ENCODE measurements at places on chromosomes 7 and 10. TPM values are rescaled to one million over a fixed set of nuclear protein-coding genes. Genes with fewer than 3 reads are reported as not detected.
A peak's percentile ranks its signal among the peaks of the same experiment; 100 is the strongest.

DNA sequence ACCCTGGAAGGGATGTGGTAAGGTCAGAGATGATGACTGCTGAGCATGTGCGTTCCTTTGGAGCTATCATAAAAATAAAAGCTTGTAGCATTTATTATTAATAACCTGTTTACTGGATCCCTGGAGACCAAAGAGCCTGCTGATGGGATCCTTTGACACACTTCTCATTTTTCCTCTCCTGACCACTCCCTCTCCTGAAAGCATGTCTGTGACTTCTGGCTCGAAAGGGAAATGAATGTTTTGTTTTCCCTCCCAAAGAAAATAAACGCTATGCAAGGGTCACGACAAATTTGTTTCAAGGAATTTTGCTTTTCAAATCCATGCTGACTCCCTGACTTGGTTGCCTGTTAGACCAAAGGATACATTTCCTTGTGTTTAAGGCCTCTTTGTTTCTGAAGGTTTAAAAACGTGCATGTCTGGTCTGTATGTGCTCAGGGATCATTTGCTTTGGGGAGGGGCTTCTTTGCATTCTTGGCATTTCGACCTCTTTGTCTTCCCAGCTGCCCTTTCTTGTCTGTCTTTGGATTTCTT, 185.1 kb upstream of the AGK start:
- DNase-seq, result no peak

GRCh38 chr10:60943316-60944057, 498 bp downstream of the RHOBTB1 start:
- DNase-seq, result peak; percentile 93

FEZF1 gene
- not detected for polyA plus RNA-seq

- no peak for DNase-seq
Measured at GRCh38 chr10:17178006-17178405, 23.5 kb downstream of the TRDMT1 start.

GRCh38 chr10:53598914-53599313, 826.3 kb upstream of the MBL2 start:
- no peak for DNase-seq

DNA sequence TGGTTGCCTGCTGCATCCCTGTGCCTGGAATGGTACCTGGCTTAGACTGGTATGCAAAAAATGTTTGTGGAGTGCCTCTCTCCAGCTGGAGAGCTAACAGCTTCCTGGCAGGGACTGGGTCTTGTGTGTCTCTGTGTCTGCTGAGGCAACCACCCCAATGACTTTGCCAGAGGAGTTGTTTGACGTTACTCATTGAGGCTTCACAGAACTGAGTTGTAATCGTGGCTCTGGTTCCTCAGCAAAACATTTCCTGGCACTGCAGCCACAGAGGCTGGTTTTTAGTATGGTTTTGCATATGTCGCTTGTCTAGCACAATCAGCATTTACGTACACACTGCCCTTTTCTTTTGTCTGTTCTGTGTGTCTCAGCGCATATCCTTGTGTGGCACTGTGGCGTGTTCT, 7.5 kb downstream of the ZNF282 start:
- peak; percentile 57 for DNase-seq

UPK3BL2 gene
- polyA plus RNA-seq, result 8.6 TPM

KNDC1 gene
- 35.8 TPM for polyA plus RNA-seq

CALN1 gene
- 20.6 TPM for polyA plus RNA-seq

DNA sequence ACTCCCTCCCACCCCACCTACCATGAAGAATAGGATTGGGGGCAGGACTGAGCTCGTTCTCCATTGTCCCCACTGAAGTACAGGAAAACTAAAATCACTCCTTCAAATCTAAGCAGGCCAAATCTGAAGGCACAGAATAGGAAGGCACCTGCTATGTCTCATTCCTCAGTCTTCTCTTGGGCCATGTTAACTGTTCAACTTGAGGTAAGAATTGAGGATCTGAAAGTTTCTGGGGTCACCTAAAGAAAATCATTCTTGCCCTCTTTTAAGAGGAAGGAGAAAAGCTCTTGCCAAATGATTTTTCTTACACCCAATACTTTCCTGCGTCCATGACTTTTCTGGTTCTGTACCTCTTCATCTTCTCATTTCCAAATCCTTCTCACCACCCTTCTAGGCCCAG, 4.9 kb downstream of the CPN1 start:
- DNase-seq, result no peak

GRCh38 chr7:47188136-47188535, 393.8 kb downstream of the TNS3 start:
- DNase-seq, result no peak

DNA sequence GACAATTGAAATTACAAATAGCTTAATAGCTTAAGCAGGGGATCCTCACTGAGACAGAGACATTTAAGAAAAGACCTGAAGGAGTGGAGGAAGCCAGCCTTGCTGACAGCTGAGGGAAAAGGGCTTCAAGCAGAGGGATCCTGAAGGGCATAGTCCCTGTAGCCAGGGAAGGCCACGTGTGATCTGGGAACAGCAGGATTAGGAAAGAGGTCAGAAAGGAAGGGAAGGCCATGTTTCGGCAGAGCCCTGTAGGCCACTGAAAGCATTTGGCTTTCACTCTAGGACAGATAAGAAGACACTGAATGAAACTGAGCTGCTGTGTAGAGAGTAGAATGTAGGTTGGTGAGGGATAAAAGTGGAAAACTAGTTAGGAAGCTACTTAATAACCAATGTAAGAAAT, 3.4 kb upstream of the AKR1C8 start:
- no peak for DNase-seq

DNA sequence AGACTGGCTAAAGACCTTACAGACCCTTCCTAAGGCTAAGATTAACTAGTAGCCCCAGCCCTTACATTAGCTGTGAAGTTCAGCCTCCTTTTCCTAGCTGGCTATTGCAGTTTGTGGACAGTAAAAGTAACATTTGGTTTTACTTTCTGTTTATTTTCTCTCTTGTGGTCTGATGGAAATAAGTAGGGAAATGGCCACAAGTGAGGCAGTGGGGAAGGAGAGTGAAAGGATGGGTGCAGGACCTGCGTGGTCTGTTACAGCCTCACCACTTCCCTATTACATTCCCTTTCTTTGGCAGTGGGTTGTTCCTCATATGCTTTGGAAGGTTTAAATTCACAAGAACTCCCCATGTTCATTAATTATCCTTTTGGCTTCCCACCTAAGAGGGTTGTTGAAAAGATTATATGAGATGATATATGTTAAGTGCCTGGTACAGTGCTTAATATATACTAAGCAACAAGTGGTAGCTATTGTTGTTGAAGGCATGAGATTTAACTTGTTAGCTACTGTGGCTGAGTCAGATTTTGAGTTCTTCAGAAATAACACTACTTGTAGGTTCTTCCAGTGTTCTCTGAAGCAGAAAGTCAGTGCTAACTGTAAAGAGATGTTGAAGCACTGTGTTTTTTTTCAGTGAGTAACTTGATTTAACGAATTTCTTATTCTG, 181.7 kb downstream of the ST7 start:
- DNase-seq, result no peak

C10orf67 gene
- 0.56 TPM for polyA plus RNA-seq

DNA sequence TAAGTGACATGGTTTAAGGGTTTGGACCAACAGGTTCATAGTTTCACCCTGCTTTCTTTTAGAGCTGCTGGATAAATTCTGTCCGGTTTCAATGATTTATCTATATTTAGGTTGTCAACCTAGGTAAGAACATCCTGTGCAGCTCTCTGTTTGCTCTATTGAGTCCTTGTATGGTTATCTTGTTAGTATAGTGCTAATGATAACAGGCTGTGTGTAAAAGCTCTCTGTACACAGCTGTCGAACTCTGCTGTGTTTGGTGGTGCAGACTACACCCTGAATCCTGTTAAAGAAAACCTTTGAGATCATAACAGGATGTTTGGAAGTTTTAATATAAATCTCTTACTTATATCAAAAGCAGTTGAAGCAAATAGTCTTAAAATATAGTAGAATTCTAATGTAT, 219.2 kb downstream of the SDK1 start:
- DNase-seq, result no peak

CALML5 gene
- polyA plus RNA-seq, result not detected

PDE1C gene
- polyA plus RNA-seq, result 16.9 TPM

MYOZ1 gene
- polyA plus RNA-seq, result 2.2 TPM

DNA sequence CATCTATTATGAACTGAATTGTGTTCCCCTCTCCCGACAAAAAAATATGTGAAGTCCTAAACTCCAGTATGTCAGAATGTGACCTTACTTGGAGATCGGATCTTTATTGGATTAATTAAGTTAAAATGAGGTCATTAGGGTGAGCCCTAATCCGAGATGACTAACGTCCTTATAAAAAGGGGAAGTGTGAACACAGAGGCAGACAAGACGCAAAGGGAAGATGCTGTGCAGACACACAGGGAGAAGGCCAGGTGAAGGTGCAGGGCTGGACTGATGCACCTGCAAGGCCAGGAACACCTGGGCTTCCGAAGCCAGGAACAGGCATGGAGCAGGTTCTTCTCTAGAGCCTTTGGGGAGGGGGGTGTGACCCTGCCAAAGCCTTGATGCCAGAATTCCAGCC, 187.8 kb downstream of the PARD3 start:
- DNase-seq, result no peak

DNA sequence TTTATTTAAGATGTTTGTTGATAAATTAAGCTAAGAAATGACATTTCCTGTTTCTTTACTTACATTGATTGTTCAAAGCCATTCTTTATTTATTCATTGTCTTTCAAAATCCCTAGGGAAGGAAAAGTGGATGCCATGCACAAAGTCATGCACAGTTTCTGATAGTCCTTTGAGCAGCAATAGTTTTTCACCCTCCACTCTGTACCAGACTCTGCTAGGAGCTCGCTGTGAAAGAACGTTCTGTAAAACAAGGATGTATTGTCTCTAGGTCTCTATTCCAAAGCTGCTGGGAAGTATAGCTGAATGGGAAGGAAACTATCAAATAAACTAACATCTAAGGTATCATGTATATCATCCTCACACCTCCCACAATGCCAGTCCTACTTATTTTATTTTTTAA, 7.8 kb upstream of the NOC3L start:
- DNase-seq, result no peak
